ENCODE measurements at places on chromosomes 5 and 9.
A peak's percentile ranks its signal among the peaks of the same experiment; 100 is the strongest.

- DNase-seq, result no peak
These were observed 1273.0 kb downstream of the EFNA5 start for GRCh38 chr5:106397700-106398099.

DNA sequence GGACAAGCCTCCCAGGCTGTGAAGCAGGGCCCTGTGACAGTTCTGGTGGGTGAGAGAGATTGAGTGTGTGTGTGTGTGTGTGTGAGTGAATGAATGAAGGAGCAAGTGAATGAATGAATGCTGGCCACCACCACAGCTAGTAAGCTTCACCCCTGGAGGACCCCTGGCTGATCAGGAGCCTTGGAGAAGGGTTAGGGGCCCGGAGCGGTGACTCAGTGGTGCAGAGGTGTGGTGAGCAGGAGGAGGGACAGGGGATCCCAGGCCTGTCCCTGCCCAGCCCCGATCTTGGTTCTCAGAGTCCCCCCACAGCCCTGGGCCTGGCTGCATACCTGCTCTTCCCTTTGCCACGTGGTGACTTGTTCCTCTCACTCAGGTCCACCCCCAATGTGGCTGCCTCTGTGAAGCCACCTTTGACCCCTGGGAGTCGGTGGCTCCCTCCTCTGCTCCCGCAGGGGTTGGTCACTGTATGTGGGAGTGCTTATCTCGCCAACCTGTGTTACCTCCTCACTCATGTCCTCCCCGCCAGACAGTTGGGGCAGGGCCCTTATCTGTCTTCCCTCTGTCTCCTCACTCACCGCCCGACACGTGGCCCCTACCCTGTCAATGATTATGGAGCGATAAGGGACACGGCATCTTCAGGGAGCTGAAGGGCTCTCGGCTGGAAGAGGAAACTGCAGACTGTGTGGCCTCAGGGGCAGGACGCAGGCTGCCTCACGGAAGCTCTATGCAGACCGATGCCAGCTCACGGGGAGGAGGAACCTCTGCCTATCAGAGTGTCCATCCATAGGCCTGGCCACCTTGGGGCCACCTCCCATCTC, 99.9 kb upstream of the PITX1 start:
- no peak for DNase-seq

DNA sequence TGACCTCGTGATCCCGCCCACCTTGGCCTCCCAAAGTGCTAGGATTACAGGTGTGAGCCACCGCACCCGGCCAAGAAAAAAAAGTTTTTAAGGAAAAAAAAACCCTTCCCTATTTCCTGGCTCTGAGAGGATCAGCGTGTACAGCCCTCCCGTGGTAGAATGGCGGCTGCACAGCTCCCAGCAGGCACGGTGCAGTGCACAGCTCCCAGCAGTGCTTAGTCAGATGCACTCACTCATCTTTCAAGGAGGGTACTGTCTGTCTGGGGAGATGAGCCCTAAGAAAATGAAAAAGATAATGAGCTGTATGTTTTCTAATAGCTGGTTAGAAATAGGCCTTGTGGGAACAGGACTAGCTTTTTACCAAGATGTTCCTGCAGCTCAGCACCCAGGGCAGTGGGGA, 36.7 kb upstream of the SLC2A8 start:
- no peak for DNase-seq

- no peak for DNase-seq
These were observed 353.5 kb downstream of the FBXL17 start for GRCh38 chr5:108028412-108028811.

GRCh38 chr9:82805027-82805426, 257.9 kb downstream of the RASEF start:
- no peak for DNase-seq

DNA sequence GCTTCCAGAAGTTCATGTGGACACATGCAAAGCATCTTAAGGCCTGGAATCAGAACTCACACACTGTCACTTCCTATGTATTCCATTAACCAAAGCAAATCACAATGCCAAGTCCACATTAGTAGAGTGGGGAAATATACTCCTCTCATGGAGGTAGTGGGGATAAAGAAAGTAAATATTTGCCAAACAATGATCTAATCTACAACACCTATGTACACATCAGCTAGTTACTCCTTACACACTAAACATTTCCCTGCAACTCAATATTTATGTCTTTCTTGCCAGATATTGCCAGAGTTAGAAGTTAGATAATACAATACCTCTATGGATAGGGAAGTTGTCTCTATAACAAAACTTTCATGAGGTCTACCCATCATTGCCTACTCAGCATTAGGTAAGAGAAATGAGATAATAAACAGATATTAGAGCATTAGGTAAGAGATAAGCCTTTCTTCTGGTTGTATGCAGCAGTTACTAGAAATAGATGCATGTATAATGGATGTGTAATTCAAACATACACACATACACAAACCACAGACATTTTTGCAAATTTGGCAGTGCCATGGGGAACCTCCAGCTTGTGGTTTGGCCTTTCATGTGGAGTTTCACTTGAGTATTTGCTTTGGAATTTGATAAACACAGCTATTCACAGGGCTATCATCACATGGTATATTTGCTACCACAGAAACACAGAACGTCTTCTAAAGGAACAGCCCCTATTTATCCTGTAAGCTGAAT, 196.5 kb downstream of the TLE1 start:
- DNase-seq, result peak; percentile 21

DNA sequence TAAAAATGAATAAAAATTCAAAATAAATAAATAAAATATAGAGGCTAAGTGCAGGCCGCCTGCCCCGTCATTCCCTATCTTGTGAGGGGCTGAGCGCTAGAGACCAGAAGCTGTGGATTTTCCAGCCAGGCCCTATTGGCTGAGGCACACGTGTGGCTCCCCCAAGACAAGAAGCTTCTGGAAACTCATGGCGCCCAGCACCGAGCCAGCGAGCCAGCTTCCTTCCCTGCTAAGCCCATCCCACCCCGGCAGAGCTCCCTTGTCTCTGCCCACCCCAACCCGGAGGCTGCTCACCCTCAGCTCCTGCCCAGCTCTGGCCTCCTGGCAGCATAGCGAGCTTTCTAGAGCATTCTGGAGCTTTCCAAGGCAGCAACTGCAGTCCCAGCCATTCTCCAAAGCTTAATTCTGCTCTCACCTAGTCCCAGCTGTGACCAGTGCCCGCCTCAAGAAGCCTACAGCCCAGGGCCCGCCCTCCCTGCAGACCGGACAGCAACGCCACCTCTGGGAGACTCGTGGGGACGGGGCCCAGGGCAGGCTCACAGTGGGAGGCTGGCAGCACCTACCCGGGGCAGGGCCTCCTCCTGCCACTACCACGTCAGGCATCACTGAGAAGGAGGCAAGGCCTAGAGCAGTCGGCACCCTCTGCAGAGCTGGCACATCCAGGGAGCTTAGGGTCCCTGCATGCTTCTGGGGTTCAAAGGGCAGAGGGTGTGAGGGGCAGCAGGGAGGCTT, 23.2 kb upstream of the TMEM250 start:
- no peak for DNase-seq

DNA sequence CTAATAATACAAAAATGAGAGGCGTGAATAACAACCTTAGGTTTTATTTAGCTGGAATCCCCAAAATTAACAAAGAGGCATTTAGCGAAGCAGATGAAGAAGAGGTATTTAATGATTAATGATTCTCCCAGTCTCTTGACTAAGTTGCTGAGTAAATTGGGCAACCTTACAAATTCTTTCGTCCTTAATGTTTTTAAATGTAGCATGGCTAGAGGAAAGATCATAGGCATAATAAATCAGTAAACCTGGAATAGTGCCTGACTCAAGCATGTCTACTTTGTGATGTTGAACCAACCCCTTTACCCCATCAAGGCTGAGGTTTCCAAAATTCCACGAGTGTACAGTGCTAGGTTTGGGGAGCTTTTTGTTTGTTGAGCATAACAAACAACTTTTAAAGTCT, 7.9 kb downstream of the BHMT start:
- DNase-seq, result no peak

DNA sequence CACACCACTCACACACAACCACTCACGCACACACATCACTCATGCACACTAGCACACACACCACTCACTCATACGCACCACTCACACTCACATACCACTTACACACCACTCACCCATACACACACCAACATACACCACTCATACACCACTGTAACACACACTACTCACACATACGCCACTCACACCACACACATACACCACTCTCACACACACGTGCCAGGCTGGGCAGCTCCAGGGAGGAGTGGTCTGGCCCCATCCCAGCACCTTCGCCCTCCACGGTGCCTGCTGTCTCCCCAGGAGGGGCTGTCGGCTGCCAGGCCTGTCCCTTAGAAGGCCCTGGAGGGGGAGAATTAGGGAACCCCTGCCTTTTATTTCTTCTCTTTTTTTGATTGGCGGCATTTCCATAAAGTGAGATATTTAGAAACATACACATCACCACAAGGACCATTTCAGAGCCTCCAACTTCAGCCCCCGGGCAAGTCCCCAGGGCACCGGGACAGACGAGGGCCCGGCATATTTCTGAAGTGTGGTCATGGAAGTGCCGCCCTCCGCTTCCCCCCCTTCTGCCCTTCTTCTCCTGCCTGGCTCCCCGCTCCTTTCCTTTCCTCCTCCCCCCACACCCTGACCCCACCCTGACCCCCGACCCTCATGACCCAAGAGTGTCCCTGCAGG, 6.3 kb upstream of the ASB6 start:
- no peak for DNase-seq

DNA sequence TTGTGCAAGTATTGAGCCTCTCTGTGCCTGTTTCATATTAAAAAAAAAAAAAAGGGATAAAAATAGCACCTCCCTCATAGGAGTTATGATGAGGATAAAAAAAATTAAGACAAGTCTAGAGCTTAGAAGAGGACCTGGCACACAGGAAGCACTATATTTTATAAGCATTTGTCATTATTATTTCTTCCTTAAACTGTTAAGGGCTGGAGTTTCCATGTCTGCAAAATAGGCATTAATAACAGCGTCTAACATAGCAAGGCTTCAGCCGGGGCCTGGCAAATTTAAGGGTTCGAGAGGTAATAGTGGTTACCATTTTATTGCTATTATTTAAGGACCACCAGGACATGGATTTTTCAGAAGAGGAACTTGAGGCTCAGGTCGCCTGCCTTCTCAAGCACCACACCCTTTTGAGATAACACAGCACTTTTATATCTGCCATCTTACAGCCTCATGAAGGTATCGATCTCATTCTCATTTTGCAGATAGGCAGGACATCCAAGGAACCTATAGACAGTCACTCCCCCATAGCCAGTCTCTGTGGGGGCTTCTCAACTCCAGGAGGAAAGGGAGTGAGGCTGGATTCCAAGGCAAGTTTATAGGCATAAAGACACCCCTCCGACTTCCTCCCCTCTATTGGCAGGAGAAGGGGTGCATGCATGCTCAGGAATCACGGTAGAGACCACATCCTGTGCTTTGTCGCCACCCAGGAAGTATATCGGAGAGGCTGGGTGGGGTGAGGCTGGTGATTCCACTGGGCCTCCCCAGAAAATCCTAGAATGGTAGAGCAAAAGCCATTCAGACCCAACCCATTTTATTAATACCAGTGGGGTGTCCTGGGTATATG, 2.4 kb downstream of the ANXA6 start:
- no peak for DNase-seq

DNA sequence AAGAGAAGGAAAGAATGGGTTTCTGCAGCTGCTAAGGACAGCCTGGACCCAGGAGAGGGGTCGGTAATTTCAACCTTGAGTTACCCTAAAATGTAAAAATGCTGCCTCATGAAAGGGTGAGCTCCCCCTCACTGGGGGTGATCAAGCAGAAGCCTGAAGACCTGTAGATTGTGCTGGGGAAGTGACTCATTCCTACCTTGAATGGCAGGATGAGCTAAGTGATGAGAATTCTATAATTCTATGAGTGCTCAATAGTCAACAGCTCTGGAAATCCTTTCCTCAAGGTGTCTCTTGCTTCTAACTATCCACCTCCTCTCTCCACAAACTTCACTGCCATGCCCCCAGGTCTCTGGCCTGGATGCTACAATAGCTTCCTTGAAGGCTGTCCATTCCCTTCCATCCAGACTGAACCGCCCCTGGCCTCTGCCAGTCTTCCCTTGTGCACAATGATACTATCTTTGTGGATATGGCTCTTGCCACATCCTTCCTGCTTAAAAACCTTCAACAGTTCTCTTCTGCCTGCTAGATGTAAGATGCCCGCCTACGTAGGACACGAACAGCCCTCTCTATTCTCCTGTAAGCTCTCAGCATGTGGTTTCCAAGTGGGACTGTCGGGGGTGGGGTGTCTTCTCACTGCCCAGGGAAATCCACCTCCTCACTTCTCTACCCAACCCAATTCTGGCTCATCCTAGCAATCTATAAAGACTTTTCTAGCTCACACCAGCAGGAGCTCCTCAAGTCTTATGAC, 50.6 kb downstream of the PTPN3 start:
- no peak for DNase-seq

GRCh38 chr5:6902597-6902996, 189.4 kb downstream of the TENT4A start:
- no peak for DNase-seq

- no peak for DNase-seq
These were observed 69.6 kb downstream of the MAN2A1 start for GRCh38 chr5:109759306-109759705.

- no peak for DNase-seq
These were observed 18.9 kb upstream of the NPR3 start for GRCh38 chr5:32692036-32692746.

DNA sequence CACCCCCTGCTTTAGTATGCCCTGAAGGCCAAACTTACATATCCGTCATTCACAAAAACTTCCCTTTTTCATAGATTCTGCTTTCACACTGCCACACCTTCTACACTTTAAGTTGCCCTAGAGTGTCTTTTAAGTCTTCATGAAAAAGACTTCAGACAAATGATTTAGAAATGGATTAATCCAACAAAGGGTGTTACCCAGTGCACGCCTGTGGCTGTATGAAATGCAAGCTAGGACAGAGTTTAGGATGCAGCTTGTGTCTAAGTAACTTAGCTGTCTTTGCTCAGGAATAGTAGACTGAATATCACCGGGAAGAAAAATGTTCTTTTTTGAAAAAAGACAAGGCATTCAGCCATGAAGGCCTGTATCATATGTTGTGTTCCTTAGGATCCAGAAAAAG, 210.0 kb downstream of the MPDZ start:
- DNase-seq, result no peak

GRCh38 chr5:171419688-171420430, 412 bp downstream of the FGF18 start:
- peak; percentile 11 for DNase-seq

DNA sequence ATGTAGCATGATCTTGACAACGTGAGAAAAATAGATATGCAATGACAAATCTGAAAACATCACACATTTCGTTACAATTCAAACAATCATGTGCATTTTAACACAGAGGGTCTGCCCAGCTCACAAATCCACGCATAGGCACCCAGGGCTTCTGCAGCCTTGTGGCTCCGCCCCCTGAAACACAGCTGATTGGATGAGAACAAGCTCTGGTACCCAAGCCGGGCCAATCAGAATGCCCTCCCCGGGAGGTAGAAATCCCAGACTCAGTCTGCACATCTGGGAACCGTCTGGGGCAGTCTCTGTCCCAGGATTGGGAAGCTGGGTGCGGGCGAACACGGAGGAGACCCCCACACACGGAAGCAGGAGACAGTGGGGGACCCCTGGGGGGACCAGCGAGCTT, 137.5 kb downstream of the GAPVD1 start:
- no peak for DNase-seq
